ENCODE measurements at places on chromosomes 1 and 21. TPM values are rescaled to one million over a fixed set of nuclear protein-coding genes. Genes with fewer than 3 reads are reported as not detected.

- DNase-seq = no peak
Measured at GRCh38 chr1:61560385-61560784, 164.6 kb downstream of the TM2D1 start.

DNA sequence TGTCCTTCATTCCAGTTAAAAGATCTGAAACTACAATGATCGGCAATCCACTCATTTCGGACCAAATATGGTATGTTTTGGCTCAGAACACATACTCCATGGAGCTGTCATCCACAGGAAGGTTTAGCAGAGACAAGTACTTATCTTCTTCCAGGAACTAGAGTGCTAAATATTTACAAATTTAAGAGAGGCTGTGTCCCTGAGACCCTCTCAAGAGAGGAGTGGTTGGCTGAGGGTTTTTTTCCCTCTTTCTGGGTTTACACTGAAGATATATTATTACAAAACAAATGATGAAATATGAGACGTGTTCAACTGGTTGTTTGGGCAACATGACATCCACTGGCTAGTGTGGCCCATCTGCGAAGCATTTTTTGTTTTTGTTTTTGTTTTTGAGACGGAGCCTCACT, 25.9 kb upstream of the NID1 start:
- DNase-seq = no peak

The BRDT gene
- not detected for total RNA-seq

GRCh38 chr21:44931501-44932407, 8.1 kb upstream of the SLX9 start:
- no peak for DNase-seq

DNA sequence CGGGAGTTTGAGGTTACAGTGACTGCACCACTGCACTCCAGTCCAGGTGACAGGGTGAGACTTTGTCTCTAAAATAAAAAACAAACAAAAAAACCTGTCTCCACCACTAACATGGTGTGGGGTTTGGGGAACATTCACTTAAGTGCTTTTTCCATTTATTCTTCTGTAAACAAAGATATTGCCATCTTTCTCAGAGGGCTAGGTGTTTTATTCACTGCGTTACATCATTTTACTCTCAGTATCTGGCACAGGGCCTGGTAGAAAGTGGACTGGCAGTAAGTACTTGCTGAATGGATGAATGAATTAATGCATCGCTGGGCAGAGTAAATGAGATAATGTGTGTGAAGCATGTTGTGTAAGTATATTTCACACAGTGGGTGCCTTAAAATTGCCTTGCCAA, 20.1 kb downstream of the KIAA0040 start:
- no peak for DNase-seq

The ADCY10 gene
- 0.39 TPM for total RNA-seq

The CD1D gene
- 0.24 TPM for total RNA-seq

GRCh38 chr21:38631206-38631605, 132.9 kb upstream of the ERG start:
- no peak for DNase-seq

DNA sequence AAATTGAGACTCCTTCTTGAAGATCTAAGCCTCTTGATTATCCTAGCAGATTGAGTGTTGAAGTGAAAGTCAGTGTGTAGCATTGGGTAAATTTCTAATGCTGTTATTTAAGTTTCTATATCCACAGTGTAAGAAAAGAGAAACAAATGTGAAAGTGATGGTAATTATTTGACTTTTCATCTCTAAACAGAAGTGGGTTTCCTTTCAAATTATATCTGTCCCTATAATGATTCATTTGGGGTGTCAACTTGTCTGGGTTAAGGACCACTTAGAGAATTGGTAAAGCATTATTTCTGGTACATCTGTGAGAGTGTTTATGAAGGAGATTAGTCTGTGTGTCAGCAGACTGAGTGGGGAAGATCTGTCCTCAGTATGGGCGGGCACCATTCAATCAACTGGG, 133.0 kb upstream of the HMCN1 start:
- DNase-seq = no peak

- DNase-seq = no peak
Measured at GRCh38 chr1:84294751-84295150, 6.8 kb upstream of the SAMD13 start.

DNA sequence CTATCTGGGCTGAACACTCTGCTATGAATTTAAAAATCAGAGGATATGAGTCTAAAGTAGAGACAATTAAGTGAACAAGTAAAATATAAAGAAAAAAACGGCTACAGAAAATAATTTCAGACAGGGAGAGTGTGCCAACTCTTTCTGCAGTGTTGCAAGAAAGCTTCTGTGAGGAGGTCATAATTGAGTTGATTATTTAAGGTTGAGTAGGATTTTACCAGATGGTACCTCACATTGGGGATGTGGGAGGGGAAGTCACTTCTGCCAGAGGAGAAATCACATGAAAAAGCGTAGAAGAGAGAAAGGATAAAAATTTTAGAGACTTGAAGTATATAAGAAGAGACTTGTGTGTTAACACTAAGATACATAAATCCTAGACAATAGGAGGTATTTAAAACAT, 238.0 kb upstream of the NCAM2 start:
- no peak for DNase-seq

DNA sequence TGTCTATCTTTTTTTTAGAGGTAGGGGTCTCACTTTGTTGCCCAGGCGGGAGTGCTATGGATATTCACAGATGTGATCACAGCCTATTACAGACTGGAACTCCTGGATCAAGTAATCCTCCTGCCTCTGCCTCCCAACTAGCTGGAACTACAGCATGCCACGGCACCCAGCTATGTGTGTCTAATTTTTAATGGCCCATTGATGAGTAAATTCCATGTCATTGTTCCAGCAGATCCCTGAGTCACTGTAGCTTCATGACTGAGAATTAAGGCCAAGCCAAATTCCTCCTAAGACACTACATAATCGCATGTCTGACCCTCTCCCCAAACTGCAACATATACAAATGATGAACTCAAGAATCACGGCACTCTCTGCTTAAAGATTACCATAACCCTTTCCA, 84.2 kb upstream of the RGS2 start:
- DNase-seq = no peak

The ITGB3BP gene
- total RNA-seq = 25.0 TPM

The DEPDC1 gene
- total RNA-seq = 9.7 TPM

The PLA2G5 gene
- total RNA-seq = not detected

DNA sequence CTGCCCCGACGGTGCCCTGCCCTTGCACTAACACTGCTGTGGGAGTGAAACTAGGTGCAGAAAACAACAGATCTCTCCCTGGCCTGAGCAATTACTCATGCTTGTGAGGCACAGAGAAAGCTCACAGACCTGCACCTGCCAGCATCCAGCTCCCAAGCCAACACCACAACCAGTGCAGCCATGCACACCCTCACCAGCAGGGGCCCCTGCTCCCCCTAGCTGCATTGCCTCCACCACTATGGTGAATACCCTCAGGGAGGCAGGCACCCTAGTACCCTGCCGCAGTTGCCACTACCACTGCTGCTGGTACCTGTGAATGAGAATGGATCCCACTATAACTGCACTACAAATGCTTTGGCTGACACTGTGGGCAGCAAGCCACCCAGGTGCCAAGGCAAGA, 7.1 kb upstream of the DIRAS3 start:
- DNase-seq = no peak

GRCh38 chr1:113792471-113792870, 19.8 kb downstream of the RSBN1 start:
- no peak for DNase-seq

GRCh38 chr1:17611991-17612390, 72.5 kb downstream of the ARHGEF10L start:
- no peak for DNase-seq

GRCh38 chr1:234866007-234866866, 256.3 kb upstream of the IRF2BP2 start:
- DNase-seq = no peak

The HRNR gene
- total RNA-seq = not detected

The LCE1B gene
- not detected for total RNA-seq

- DNase-seq = no peak
Measured at GRCh38 chr1:242081446-242081845, 82.5 kb upstream of the MAP1LC3C start.

The CASZ1 gene
- total RNA-seq = 15.7 TPM

DNA sequence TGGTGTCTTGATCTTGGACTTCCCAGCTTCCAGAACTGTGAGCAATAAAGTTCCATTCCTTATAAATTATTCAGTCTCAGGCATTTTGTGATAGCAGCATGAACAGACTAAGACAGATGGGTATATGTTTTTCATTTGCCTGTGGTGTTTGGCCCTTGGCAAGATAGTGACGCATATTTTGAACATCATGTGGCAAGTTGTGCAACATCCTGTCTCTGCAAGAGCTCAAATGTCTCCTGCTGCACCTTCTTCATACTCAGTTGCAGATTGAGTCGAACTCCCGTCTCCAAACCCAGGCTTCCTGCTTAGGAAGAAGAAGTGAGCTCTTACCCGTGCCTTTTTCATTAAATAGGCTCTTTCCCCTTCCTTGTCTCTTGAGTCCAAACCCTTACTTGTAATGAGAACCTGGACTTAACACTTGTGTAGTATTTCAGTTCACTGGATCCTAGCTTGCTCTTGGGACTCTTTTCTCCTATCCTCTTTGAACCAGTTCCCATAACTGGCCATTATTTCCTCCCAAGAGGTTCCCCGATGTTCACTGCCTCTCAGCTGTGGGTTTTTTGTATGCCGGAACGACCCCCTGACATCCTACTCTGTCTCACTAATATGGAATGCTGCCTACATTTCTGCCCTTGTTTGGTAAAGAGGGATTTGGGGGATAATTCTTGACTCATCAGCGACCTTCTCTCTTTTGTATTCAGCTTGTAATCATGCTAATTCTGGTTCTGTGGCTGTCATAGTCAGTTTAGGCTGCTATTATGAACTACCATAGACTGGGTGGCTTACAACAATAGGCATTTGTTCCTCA, 125.0 kb upstream of the KCNK2 start:
- DNase-seq = no peak

- DNase-seq = no peak
Measured at GRCh38 chr1:42950116-42950481, 8.6 kb downstream of the SLC2A1 start.

The ACOT11 gene
- total RNA-seq = 5.2 TPM

- no peak for DNase-seq
Measured at GRCh38 chr1:209878964-209879363, 51.2 kb downstream of the UTP25 start.

- no peak for DNase-seq
Measured at GRCh38 chr1:118947790-118948189, 40.4 kb downstream of the TBX15 start.

The NPR1 gene
- total RNA-seq = 2.2 TPM

DNA sequence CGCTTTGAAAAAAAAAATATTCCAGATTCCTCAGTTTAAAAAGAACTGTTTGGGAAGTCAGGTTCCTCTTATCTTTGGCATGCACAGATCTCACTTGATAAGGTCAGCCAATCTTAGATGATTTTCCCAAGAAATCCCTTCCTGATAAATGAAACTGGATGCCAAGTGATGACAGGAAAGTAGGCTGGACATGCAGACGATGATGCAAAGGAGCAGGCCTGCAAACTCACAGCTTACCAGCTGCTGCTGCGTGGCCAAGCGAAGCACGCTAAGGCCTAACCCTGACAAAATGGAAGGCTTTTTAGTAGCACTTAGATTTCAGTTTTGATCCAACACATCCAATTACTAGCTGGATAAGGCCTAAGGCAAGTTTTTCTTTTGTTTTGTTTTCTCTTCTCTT, 10.1 kb downstream of the TADA1 start:
- no peak for DNase-seq

GRCh38 chr1:44778705-44779576, 3.6 kb downstream of the RPS8 start:
- no peak for DNase-seq

- no peak for DNase-seq
Measured at GRCh38 chr1:151007853-151008243, 401 bp upstream of the PRUNE1 start.

DNA sequence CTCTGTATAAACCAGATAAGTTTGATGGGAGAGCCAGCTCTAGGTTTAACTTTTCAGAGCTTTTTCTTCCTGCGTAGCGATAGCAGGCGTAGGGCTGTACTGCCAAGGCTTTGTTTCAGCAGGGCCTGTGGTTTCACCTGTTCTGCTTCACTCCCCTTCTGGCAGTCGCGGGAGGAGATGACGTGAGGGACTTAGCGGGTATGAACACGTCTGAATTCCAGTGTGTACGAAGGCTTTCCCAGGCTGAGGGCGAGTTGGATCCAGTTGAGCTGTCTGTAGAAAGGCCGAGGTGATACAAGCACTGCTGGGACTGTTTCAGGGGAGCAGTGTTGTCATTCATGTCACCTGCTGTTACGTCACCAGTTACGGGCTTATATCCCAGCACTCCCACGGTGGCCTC, 21.2 kb downstream of the PEX14 start:
- no peak for DNase-seq

- DNase-seq = no peak
Measured at GRCh38 chr21:33078907-33079582, 9.1 kb downstream of the OLIG1 start.

DNA sequence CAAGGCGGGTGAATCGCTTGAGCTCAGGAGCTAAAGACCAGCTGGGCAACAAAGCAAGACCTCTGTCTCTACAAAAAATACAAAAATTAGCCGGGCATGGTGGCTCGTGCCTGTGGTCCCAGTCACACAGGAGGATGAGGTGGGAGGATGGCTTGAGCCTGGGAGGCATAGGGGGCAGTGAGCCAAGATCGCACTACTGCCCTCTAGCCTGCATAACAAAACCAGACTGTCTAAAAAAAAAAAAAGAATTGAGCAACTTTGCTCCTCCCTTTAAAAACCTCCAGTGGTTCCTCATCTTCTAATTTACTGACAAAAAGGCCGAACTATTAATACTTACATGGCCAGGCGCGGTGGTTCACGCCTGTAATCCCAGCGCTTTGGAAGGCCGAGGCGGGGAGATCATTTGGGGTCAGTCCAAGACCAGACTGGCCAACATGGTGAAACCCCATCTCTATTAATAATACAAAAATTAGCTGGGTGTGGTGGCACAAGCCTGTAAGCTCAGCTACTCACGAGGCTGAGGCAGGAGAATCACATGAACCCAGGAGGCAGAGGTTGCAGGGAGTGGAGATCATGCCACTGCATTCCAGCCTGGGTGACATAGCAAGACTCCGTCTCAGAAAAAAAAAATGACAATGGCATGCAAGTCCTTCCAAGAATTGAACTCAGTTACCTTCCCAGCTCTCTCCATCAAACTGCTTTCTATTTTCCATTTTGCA, 4.4 kb downstream of the ACBD3 start:
- DNase-seq = no peak

DNA sequence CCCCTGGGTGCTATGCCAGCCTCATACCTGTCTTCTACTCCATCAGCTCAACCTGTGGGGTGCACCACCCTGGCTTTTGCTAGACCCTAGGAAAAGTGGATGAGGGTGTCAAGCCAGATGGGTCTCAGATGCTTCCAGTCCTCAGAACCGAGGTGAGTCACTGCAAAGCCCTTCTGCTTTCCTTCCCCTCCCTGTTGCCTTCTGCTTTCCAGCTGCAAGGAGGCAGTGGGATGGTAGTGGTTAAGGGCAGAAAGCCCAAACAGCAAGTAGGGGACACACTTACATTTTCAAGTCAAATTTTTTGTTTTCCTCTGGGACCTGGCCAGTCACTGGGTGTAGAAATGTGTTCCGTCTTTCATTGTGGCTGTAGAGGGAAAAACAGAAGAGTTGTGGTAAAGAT, 60.7 kb upstream of the GOLT1A start:
- DNase-seq = no peak

The PFKFB2 gene
- 18.7 TPM for total RNA-seq

The BGLAP gene
- total RNA-seq = 3.1 TPM
